ENCODE measurements at places on chromosomes 2 and 18.

GRCh38 chr2:80363791-80364349 lies 59.3 kb upstream of the LRRTM1 start:
- DNase-seq: no peak

- no peak for DNase-seq
Observed at GRCh38 chr2:96308248-96308647, 2.9 kb upstream of the SNRNP200 start.

- DNase-seq: peak; percentile 39
Observed at GRCh38 chr2:20473128-20473527, 26.3 kb downstream of the RHOB start.

DNA sequence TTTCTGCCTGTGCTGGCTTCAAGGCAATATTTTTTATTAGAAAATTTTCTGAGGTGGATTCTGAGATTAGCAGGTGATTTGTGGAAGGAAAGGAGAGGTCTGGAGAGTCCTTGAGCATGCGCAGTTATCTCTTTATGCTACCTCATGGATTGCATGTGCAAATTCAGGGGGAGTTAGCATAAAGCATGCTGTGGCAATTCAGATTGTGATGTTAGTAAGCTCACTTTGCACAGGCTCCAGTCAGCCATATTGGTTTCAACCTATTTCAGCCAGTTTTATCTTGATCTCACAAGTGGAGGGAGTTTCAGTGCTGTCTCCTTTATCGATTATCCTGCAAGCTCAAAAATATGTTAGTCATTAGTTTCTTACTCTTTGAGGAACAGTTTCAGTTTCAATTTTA lies 2012.3 kb upstream of the PIK3C3 start:
- no peak for DNase-seq

DNA sequence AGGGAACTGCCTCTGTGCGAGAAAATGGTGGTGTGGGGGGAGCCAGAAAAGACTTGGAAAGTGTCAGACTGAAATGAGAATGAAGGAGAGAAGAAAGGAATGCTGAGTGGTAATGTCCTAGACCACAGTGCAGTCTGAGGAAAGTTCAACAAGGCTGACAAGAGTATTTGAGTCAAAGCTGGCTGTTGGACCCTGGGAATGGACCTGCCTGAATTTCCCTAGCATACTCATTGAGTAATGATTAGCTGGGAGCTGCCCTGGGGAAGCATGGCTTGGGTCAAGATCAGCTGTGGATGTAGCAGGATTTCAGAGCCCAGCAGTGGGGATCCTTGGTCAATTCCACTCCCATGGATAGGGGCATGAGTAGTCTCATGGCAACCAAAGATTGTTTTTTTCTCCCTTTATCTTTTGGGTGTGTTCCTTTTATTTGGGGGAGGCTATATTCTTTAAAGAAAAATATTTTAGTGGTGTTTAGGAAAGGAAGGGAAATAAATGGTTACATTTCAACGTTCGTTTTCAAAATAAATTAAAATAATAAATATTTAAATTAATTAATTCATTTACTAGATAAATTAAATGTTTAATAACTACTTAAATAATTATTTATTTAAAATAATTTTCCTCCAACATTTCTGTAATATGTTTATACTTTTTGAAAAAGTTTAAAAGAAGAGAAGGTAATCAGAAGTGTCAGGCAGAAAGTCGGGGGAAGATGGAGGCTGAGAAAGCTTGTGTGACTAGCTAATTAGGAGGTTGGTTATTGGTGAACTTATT lies 15.9 kb upstream of the LHCGR start:
- DNase-seq: no peak

- DNase-seq: no peak
Observed at GRCh38 chr2:176818076-176818475, 394.5 kb upstream of the HNRNPA3 start.

DNA sequence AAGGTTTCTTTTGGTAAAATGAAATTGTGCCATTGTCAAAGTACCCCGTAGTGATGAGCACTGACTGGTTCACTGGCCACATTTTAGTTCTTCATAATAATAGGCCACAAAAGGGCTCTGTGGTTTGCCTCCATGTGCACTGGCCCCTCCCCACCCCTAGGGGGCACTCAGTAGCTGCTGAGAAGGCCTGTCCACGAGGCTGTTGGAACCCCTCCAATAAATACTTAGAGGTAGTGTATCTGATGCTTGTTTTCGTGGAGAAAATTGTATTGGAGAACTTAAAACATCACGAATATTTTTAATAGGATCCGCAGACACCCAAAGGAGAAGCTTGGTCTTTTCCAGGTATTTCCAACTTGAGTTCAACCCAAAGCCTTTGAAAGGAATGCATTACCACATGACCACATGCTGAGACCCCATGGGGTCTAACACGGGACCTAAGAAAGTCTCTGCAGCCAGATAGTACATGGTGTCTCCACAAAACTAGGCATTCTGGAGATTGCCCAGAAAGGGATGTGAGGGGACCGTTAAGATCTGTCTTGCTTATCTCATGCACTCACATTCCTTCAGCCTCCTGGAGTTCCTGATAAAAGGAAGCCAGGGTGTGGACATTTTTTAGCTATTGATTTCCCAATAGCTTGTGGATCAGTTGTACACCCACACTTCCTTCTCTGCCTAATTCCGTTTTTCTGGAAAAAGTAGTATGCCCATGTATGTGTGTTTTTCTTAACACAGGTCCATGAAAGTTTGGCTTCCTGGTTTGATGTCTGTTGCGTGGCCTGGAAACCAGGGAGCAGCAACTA lies 28.5 kb upstream of the NOSTRIN start:
- peak; percentile 62 for DNase-seq

GRCh38 chr2:223916181-223916920 lies 28.8 kb downstream of the WDFY1 start:
- DNase-seq: no peak

DNA sequence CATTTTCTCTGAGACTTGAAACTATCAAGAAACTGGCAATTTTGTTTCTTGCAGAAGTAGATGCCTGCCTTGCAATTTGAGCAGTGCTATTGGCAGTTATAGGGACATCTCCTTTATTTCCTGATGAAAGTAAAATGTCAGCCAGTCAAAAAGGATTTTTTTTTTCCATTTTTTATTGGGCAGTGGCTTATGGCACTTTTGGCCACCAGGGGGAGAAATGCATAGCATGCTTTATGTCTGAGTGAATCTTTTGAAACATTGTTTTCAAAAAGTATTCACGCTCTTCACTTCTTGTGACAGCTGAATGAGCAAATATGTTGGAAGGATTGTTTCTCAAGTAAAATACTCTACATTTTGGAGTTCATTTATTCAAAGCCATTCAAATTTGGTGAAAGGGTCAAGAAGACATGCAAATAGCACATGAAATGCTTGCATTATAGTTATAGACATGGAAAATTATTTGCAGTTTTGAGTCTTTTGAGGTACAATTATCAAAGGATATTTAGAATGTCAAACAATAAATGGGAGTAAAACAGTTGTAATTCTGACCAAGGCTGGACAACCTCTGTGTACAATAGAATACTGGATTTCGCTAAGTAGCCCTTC lies 491.0 kb downstream of the CDH2 start:
- no peak for DNase-seq

DNA sequence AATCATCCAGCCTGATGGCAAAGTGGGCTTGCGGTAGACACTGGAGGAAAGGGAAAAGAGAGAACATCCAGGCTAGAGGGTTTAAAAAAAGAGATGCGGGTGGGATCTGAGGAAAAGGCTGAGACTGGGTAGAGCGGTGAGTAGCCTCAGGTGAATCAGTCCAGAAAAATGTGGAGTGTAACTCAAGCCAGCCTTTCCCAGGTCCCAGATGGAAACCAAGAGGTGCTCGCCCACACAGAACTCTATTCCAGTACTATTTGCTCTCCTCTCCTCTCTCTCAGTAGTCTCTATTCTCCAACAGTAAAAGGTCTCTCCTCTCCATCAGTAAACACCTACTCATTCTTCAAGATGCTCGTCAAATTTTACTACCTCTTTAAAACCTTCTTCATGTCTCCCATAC lies 38.3 kb upstream of the NRP2 start:
- no peak for DNase-seq

DNA sequence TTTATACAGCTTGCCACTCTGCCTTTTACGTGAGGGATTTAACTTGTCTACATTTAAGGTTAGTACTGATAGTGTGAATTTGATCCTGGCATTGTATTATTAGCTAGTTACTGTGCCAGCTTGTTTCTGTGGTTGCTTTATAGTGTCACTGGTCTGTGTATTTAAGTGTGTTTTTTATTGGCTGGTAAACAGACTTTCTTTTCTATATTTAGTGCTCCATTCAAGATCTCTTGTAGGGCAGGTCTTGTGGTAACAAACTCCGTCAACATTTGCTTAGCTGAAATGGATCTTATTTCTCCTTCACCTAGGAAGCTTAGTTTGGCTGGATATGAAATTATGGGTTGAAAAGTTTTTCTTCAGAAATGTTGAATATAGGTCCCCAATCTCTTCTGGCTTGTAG lies 1971.0 kb upstream of the LRRTM1 start:
- DNase-seq: no peak

DNA sequence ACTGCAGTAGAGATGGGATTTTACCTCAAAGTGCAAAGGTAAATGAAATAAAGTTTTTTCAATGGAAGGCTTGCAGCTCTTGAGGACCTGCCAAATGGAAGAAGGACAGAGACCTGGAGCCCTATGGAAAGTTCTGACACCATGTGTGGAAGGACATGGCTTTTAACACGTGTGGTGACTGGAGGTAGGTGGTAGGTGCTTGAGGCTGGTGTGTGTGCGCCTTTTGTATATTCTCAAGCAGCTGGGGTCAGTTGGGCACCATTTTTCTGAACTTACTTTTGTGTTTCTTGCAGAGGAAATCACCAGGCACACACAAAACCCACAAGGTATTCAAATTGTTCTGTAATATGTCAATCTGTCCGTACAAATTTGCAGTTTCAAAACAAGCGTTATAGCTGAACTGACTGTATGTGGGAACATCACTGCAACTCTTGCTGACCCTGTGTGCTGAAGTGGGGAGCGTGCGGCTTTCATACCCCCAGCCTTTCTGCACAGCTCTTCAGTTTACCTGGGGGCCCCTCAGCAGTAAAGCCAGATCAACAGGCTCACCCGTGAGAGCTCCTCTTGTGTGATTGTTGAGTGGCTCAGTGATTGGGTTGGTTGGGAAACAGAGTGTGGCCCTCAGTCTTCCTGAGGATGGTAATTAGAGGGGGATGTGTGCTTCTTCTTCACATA lies 363 bp downstream of the GREB1 start:
- DNase-seq: no peak

DNA sequence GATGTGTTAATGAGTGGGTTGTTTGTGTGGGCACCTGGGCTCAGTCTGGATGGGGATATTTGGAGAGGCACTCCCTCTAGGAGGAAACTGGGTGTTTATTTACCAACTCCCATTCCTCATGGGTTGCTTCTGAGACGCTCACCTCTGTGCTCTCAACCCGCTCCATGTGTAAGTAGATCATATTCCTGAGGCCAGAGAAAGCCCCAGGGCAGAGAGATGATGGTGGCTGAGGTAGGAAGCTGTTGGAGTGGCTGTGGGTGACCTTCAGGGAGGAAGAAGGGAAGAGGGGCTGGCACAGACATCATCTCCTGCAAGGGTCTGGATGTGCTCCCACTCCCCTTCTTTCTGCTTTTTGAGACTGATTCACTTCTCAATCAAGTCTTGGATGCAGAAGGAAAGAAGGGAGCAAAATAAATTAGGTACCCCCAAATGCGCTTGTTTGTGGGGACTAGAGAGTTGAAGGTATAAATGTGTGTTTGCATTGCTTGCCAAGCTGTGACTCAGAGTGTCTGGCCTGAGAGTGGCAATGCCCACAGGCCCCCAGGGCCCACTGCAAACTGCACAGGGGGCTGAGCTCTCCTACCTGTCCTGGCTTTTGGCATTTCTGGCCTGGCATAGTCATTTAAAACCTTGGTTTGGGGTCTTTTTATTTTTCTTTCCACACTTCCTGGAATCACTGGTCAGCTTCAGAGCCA lies 57.2 kb upstream of the TNP1 start:
- no peak for DNase-seq

GRCh38 chr18:79248495-79249060 lies 147.2 kb upstream of the NFATC1 start:
- no peak for DNase-seq

- DNase-seq: peak; percentile 42
Observed at GRCh38 chr2:241551599-241551997, 6.9 kb upstream of the BOK start.

GRCh38 chr2:142131010-142131669 lies at the start of gene LRP1B:
LRP1B (minus strand) TSS chr2:142131016; CDS start chr2:142130729, 287 bp downstream.
- no peak for DNase-seq

DNA sequence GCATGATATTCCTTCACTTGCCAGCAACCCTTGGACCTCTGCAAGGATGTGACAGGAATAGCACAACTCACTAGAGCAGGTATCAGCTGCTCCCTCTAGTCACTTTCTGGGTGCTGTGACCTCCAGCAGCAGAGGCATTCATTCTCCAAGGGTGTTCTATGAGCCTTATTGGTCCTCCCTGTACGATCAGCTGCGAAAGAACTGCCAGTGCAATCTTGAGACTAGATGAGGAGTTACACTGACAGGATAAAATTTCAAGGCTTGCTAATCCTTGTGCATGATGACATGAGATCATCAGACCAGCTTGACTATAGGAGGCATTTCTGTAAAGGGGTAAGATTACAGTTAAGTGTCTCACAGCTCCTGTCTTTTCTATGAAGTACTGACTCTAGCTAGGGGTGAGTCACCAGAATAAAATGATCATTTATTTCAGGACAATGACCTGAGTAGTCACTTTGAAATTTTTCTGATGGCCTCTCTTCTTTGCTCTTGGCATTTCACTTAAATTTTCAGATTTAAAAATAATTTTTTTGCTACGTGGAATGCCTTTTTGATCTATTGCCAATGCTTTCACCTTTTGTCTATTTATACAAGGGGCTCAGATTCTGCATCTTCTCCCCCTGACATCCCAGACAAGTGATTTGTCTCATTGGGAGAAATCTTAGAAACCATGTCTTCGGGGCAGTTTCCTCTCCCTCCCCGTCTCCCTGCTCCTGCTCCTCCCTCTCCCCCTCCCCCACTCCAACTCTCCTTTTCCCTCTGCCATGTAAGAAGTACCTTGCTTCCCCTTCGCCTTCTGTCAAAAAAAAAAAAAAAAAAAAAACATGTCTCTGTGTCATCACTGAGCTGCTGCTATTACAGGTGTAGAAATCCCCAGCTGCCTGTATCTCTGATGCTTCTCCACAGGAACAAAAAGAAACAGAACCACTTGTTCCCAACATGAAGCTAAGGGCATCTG lies 49.2 kb upstream of the FRZB start:
- no peak for DNase-seq
